Placental pericyte (primary cell): ENCODE measurements at places on chromosomes 13 and 19. TPM values are rescaled to one million over a fixed set of nuclear protein-coding genes. Genes with fewer than 3 reads are reported as not detected.

Gene EPSTI1
- total RNA-seq = 2.6 and 4.2 TPM in 2 replicates

Gene STXBP2
- 15.7 and 60.4 TPM in 2 replicates for total RNA-seq

Gene ALOX5AP
- total RNA-seq = 0.43 and 3.3 TPM in 2 replicates

Gene MED4
- total RNA-seq = 12.9 and 16.9 TPM in 2 replicates

Gene CA11
- 0.88 TPM in 1 of 2 replicates, not detected in the other for total RNA-seq
